Activated CD8-positive, alpha-beta T cell treated with anti-CD3 and anti-CD28 coated beads for 36 hours (primary cell): ENCODE measurements at places on chromosomes 5 and 9. TPM values are rescaled to one million over a fixed set of nuclear protein-coding genes. Genes with fewer than 3 reads are reported as not detected.

- no peaks in the 10 kb centered on the region for H3K27me3 ChIP-seq
- no peak overlapping the region for H3K27ac ChIP-seq
- DNase-seq: no peak
Measured at GRCh38 chr5:146862641-146863040, 15.9 kb downstream of the PPP2R2B start.

DNA sequence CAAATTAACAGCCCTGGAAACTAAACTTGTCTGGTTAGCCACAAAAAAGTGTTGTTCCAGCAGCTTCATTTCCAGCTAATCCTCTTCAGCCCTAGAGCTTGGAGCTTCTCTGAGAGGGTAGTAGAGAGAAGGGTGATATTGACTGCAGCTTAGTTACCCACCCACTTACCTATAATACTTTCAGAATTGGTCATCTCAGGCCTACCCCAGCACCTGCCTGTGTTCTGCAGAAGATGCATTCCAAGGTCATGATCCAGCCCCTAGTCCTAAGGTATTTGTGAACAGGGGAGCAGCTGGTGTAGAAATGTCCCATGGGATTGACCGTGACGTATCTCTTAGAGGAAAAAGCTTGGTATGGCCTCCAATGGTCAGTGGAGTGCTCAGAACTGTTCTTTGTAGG lies 289.0 kb downstream of the NR3C1 start:
- no peak overlapping the region for H3K4me3 ChIP-seq
- peaks cover 2% of the 10 kb centered on the region for H3K36me3 ChIP-seq
- no peaks in the 10 kb centered on the region for H3K27me3 ChIP-seq
- peaks cover 25% of the 10 kb centered on the region for H3K4me1 ChIP-seq
- no peak for DNase-seq

GRCh38 chr5:78649211-78649695 lies 681 bp upstream of the LHFPL2 start:
- H3K27ac ChIP-seq: no peak overlapping the region
- no peak for DNase-seq
- H3K4me1 ChIP-seq: peaks cover 11% of the 10 kb centered on the region
- H3K27me3 ChIP-seq: peaks cover 46% of the 10 kb centered on the region
- H3K36me3 ChIP-seq: no peaks in the 10 kb centered on the region

DNA sequence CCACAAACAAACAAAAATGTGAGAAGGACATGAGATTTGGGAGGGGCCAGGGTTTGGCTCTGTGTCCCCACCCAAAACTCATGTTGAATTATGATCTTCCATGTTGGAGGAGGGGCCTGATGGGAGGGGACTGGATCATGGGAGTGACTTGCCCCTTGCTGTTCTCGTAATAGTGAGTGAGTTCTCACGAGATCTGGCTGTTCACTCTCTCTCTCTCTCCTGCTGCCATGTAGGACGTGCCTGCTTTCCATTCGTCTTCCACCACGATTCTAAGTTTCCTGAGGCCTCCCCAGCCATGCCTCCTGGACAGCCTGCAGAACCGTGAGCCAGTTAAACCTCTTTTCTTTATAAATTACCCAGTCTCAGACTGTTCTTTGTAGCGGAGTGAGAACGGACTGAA lies 118.7 kb downstream of the RXRA start:
- no peak overlapping the region for H3K27ac ChIP-seq
- peaks cover 22% of the 10 kb centered on the region for H3K4me1 ChIP-seq
- no peak for DNase-seq
- no peak overlapping the region for H3K4me3 ChIP-seq

GRCh38 chr5:133735346-133735745 lies 123.0 kb upstream of the FSTL4 start:
- no peaks in the 10 kb centered on the region for H3K4me1 ChIP-seq
- no peaks in the 10 kb centered on the region for H3K36me3 ChIP-seq
- H3K4me3 ChIP-seq: no peak overlapping the region
- no peak for DNase-seq
- no peaks in the 10 kb centered on the region for H3K27me3 ChIP-seq
- H3K27ac ChIP-seq: no peak overlapping the region

DNA sequence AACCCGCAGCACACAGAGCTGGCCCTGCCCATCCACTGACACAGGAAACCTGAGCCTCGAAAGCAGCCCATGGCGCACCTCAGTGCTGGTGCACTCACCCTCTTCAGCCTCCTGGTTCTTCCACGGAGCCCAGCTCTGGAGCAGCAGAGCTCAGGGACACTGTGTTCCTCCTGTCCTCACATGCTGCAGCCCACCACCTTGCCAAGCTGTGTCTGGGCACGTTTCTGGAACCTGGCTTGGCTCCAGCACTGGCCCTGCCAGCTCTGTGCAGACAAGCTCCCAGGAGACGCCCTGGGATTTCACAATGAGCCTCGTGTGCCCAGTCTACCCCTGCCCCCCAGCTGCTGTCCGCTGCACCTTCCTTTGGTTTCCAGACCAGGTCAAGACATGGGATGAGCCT lies 119.5 kb downstream of the SYK start:
- no peak for DNase-seq
- no peaks in the 10 kb centered on the region for H3K4me1 ChIP-seq
- H3K27me3 ChIP-seq: peaks cover 15% of the 10 kb centered on the region
- no peaks in the 10 kb centered on the region for H3K36me3 ChIP-seq

- H3K27me3 ChIP-seq: peaks cover 7% of the 10 kb centered on the region
- no peaks in the 10 kb centered on the region for H3K4me1 ChIP-seq
- H3K36me3 ChIP-seq: no peaks in the 10 kb centered on the region
- no peak for DNase-seq
- no peak overlapping the region for H3K27ac ChIP-seq
Measured at GRCh38 chr5:34598177-34598794, 57.8 kb upstream of the RAI14 start.

- H3K4me1 ChIP-seq: no peaks in the 10 kb centered on the region
- H3K36me3 ChIP-seq: no peaks in the 10 kb centered on the region
- H3K27ac ChIP-seq: no peak overlapping the region
Measured at GRCh38 chr5:154541553-154541952, 63.5 kb upstream of the HAND1 start.

DNA sequence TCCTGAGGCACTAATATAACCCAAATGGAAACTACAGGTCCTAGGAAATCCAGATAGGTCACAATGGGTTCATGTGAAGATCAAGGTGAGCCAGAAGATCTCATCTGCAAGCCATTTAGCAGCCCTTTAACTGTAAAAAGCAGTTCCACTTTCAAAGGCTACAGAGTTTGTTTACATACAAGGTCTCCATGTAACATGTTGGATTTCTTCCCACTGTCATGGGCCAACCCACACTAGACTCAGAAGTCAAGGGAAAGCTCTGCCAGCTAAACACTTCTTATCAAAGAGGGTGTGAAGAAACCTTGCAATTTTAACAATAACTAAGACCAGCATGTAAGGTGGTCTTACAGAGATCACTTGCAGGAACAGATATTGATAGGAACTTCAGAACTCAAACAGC lies 3.8 kb upstream of the CTNNAL1 start:
- H3K27me3 ChIP-seq: no peaks in the 10 kb centered on the region
- no peak overlapping the region for H3K4me3 ChIP-seq
- H3K4me1 ChIP-seq: peaks cover 8% of the 10 kb centered on the region
- no peak for DNase-seq

- no peak overlapping the region for H3K27ac ChIP-seq
- no peak overlapping the region for H3K4me3 ChIP-seq
- no peaks in the 10 kb centered on the region for H3K36me3 ChIP-seq
- no peaks in the 10 kb centered on the region for H3K4me1 ChIP-seq
- no peak for DNase-seq
Measured at GRCh38 chr5:118459490-118459889, 528.9 kb downstream of the DTWD2 start.

DNA sequence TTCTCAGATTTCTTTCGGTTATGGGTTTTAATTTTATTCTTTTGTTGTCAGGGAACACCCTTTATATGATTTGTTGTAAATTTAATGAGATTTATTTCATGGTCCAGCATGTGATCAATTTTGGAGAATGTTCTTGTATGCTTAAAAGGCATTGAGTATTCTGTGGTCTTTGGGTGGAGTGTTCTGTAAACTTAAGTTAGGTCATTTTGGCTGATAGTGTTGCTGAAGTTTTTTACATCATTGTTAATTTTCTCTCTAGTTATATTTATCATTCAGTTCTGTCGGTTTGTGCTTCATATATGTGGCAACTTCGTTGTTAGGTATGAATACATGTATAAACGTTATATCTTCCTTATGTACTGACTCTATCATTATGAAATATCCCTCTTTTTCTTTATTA lies 55.5 kb downstream of the NIPBL start:
- no peak overlapping the region for H3K27ac ChIP-seq
- no peaks in the 10 kb centered on the region for H3K27me3 ChIP-seq
- H3K4me1 ChIP-seq: peaks cover 76% of the 10 kb centered on the region
- DNase-seq: no peak

DNA sequence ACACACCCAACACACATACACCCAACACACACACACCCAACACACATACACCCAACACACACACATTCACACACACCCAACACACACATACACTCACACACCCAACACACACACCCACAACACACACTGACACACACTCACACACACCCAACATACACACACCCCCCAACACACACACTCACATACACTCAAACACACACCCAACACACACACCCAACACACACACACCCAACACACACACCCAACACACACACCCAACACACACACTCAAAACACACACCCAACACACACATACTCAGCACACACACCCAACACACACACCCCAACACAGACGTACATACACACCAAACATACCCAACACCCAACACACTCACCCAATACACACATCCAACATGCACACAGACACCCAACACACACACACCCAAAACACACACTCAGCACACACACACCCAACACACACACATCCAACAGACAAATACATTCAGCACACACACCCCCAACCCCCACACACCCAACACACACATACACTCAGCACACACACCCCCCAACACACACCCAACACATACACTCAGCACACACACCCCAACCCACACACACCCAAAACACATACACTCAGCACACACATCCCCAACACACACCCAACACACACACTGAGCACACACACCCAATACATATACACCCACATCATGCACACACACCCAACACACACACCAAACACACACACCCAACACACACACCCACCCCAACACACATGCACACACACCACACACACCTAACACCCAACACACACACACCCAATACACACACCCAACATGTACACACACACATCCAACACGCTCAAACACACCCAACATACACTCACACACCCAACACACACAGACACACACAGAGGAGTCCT lies 479.5 kb upstream of the DAP start:
- no peak for DNase-seq
- no peak overlapping the region for H3K4me3 ChIP-seq
- no peak overlapping the region for H3K27ac ChIP-seq
- H3K27me3 ChIP-seq: no peaks in the 10 kb centered on the region
- no peaks in the 10 kb centered on the region for H3K36me3 ChIP-seq

TSLP gene
- total RNA-seq: 0.65 TPM

C5orf22 gene
- 19.2 TPM for total RNA-seq

CA9 gene
- 4.9 TPM for total RNA-seq

CDH12 gene
- total RNA-seq: not detected
